ENCODE measurements at places on chromosomes 12 and 14. TPM values are rescaled to one million over a fixed set of nuclear protein-coding genes. Genes with fewer than 3 reads are reported as not detected.

- no peak for DNase-seq
These were observed 383.1 kb downstream of the TMEM132D start for GRCh38 chr12:129520739-129521138.

GRCh38 chr14:89755816-89756215 lies 198.7 kb downstream of the EFCAB11 start:
- DNase-seq, result no peak

- no peak for DNase-seq
These were observed 144.5 kb upstream of the SLC38A2 start for GRCh38 chr12:46516933-46517578.

DNA sequence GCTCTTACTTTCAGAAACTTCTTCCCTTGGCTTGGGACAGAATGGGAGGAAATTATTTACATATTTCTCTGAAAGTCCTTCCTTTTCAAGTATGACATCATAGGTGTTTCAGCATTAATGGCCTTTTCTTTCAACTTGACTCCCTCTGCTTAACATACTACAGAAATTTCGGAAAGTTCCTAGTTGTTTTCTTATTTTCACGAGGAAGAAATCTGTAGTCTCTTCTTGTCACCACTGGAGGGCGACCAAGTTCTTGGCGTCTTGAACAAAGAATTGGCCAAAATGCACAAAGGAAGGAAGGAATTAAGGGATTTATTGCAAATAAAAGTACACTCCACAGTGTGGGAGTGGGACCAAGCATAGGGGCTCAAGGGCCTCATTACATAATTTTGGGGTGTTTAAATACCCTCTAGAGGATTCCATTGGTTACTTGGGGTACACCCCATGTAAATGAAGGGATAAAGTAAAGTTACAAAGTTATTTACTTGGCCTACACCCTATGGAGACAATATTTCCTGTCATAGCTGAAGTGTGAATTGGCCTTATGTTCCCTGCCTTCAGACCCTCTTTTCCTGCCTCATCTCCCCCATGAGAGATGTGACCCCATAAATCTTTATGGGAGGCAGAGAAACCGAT lies 70.4 kb downstream of the RPL10L start:
- DNase-seq, result no peak

DNA sequence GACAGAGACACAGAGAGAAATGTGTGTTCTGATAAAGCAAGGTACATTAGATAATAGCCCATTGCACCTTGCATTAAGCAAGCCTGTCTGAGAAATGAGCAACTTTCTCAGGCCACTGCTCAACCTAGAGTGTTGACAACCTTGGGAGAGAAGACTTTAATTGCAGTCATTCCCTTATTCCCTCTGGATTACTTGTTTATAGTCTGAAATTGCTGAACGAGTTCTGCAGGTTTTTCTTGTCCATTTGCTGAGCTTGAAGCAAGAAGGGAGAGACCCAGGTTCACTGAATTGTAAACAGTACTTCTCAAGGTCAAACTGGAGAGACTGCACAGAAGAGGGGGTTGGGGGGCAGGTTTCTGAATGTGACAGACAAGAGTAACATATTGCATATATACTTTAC lies 159.4 kb upstream of the PLEKHG7 start:
- no peak for DNase-seq

GRCh38 chr12:108285016-108285415 lies 54.1 kb downstream of the CMKLR1 start:
- no peak for DNase-seq

GRCh38 chr12:121803861-121804416 lies at the start of gene SETD1B:
Gene SETD1B, plus strand, starts transcription at chr12:121804009. Its CDS starts 729 bp downstream, at chr12:121804738.
- peak; percentile 77 for DNase-seq

DNA sequence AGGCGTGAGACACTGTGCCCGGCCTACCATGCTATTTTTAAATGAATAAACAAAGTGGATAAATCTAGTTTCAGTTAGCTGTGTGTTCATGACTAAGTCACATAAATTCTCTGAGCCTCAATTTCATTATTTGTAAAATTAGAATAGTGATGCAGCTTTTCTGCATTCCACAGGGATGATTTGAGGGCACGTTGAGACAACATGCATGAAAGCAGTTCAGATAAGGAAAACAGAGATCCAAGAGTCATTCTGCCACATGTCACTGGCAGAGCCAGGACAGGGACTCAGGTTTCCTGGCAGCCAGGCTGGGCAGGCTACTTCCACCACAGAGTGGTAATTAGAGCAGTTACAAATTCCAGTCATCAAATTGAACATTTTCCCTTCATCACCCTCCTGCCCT lies 2.9 kb upstream of the PPP4R4 start:
- DNase-seq, result no peak

The ATXN2 gene
- 37.2 TPM for total RNA-seq

The NCAPD2 gene
- total RNA-seq, result 147 TPM

The BLTP3B gene
- 24.7 TPM for total RNA-seq

The EPYC gene
- not detected for total RNA-seq

The CEBPE gene
- 1.8 TPM for total RNA-seq

The BDKRB2 gene
- not detected for total RNA-seq

Measured in activated naive CD8-positive, alpha-beta T cell treated with anti-CD3 and anti-CD28 coated beads, Interleukin-2, amount 10 ng/mL, durations not matched to agents 7 days and 5 days (primary cell).